Nucleus accumbens (tissue), 56 donors: ENCODE measurements at places on chromosomes 2 and 18.

- DNase-seq, result no peak
Measured at GRCh38 chr2:212692466-212692865, 153.9 kb upstream of the ERBB4 start.

DNA sequence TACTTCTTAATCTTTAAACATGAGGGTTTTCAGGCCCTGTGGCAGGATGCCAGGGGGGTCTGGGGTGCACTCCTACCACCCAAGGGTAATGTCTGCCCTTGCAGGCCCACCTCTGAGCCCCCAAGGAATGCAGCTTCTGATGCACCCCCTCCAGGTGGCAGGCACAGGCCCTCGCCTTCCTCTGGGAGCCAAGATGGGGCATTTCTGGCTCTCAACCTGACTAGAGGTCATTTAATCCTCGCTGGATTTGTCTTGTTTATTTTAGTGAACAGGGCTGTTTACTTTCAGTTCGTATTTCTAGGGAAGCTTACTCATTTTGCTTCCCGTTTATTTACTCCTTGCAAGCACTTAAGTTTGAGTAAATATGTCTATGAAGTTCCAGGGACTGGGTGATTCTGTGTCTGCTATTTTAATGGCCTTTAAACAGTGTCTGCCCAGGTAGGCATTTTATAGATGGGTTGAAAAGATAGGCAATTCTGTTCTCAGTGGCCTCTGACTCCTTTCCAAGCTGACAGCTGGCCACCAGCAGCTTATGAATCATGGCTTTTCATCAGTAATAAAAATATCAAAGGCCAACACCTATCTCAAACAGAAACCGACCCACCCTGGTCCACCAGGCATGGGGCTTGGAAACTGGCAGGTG is 11.1 kb upstream of the DNPEP start:
- DNase-seq, result no peak

- peak; percentile 42 for DNase-seq
Measured at GRCh38 chr18:77108001-77108692, 24.4 kb downstream of the MBP start.

DNA sequence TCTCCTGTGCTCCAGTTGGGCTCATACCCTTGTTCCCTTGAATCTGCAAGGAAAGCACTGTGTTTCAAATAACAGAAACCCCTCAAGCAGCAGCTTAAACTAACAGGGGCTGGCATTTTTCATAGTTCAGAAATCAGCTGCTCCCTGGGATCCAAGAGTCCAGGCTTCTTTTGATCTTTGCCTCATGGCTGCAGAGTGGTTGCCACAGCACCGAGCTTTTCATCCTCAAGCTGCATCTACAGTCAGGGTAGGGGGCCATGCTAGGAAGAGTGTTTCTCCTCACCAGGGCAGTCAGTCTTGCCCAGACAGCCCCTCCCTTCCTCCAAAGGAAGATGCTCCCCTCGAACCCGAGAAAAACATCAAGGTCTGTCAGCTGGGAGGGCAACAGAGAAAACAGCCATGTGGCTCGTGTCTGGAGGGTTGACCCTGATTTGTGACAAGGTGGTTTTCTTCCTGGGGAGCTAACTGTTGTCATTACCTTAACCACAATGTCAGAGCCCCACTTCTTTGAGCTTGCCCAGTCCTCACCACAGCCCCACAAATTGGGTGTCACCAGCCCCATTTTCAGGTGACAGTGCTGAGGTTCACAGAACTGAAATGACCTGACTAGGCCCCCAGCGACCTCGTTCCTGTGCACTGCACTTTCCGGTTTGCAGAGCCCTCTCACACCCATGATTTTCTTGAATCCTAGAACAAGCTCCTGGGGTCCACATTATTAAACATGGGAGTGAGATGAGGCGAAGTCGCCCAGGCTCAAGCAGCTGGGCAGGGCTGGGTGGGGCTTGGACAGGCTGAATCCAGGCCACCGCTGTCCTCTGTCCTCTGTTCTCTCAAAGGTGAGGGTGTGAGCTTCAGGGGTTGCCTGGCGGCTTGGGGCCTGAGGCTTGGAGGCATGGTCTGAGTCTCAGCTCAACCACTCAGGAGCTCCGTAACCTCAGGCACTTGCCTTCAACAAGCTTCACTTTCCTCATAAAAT is 21.9 kb downstream of the ATOH8 start:
- DNase-seq, result no peak

- DNase-seq, result no peak
Measured at GRCh38 chr18:61702007-61702406, 190.8 kb downstream of the RNF152 start.
